ENCODE measurements at places on chromosomes 4 and X.
A peak's percentile ranks its signal among the peaks of the same experiment; 100 is the strongest.

- DNase-seq, result no peak
Observed at GRCh38 chr4:170805352-170805751, 715.6 kb upstream of the AADAT start.

- peak; percentile 22 for DNase-seq
Observed at GRCh38 chrX:102744307-102744706, 23.8 kb downstream of the GPRASP3 start.

DNA sequence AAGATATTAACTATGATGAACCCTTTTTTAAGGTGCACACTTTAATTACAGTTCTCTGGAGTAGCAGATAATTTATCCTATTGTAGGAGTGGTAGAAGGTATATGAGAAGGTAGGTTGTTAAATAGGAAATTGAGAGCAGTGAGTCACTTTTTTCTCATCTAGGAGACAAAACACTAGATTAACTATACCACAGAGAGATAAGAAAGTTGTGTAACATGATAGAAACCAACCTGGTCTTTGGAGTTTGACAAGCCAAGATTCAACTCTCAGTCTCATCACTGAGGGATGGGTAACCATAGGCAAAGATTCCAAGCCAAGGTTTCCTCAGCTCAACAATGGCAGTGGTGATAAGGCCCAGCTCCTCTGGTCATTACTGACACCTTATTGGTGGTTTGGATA, 104.0 kb downstream of the MAD2L1 start:
- DNase-seq, result no peak

GRCh38 chr4:64598066-64598465, 188.8 kb upstream of the TECRL start:
- DNase-seq, result no peak

DNA sequence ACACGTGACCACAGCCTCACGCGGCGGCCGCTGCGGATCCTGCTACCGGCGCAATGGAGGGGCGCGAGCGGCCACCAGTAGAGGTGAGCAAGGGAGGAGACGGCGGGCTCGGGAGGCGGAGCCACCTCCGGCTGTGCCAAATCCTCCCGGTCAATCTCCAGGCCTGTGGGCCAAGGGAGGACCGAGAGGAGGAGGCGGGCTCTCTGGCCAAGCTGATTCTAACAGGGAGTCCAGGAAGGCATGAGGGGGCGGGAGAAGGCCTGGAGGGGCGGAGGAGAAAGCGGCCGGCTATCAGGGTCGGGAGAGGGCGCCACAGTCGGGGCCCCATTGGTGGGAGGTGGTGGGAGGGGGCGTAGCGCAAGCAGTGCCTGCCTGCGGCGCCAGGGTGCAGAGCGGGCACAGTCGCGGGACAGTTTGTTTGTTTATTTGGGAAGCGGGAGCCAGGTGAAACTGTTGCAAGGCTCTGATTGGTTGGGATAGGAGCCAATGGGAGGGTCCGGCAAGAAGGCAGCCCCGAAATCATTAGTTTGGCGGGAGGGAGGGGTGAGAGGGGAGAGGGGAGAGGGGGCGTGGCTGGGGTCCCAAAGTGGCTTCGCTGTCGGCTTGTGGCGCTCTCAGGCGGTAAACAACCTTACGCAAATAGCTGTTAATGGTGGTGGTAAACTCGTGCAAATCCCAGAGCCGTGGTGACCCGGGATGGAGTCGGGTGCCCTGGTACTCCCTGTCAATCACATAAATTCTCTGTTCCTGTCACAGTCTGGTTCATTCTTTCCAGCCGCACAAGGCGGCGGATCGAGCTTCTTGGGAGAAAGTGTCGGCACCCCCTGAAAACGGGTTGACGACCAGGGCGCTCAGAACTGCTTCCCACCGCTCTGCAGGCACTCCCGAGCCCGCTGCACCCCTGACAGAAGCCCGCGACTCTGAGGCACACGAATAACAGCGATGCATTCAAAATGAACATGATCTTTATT, at the start of gene IRS4:
TSS of gene IRS4 (minus strand) at position 55 of the 971 bp plus-strand sequence.
- no peak for DNase-seq

- DNase-seq, result no peak
Observed at GRCh38 chr4:159503236-159504008, 400.5 kb downstream of the RAPGEF2 start.

DNA sequence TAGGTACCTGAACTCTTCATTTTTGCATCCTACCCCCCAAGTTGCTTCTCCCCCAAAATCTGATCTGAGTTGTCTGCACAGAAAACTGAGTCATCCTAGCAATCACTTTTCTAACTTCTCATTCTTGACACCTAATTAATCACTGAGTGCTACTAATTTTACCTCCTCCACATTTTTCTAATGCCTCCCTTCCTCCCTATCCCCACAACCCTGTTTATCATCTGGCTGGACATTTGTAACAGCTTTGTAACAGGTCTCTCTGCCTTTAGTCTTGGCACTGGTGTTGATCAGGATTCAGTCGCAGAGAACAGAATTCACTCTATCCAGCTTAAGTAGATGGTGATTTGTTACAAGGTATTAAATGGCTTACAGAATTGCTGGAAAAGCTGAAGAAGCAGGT, 303.9 kb upstream of the GATB start:
- no peak for DNase-seq

DNA sequence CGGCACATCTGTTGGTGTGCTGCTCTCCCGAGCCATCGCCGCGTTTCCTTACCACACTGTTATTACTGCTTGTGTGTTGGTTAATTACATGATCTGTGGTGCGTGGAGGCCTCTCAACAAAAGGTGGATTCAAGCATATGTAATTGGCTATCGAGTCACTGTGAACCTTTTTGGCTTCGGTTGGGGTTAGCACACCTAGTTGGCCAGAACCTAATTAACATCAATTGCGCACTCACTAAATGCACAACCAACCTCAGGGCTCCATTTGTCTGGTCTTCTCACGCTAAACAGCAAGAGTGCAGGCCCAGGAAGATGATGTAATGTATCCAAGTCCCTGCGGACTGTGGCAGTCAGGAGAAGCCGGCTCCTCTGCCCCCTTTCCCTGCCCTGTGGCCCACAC, 17.4 kb downstream of the ENPP6 start:
- no peak for DNase-seq

- no peak for DNase-seq
Observed at GRCh38 chr4:153789741-153790499, 1.0 kb upstream of the SFRP2 start.
